ENCODE measurements at places on chromosomes 3 and 15.

DNA sequence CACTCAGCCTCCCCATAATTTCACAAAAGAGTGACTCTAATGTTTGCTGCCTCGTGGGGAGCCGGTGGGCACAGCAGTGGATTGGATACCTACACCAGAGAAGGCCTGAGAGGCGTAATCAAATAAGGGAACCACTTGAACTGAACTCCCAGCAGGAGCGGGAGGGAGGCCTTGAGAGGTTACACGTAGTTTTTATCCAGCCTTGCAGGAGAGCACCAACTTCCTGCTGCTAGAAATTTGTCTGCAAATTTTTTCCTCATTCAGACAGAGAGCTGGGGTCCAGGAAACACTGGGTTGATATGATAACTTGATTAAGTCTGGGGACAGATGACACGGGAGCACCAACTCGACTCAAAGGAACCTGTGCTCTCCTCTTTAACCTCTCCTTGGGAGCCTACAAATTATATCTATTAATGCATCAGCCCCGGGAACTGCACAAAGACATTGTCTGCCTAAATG is 69.8 kb downstream of the HES1 start:
- DNase-seq = peak; percentile 30

DNA sequence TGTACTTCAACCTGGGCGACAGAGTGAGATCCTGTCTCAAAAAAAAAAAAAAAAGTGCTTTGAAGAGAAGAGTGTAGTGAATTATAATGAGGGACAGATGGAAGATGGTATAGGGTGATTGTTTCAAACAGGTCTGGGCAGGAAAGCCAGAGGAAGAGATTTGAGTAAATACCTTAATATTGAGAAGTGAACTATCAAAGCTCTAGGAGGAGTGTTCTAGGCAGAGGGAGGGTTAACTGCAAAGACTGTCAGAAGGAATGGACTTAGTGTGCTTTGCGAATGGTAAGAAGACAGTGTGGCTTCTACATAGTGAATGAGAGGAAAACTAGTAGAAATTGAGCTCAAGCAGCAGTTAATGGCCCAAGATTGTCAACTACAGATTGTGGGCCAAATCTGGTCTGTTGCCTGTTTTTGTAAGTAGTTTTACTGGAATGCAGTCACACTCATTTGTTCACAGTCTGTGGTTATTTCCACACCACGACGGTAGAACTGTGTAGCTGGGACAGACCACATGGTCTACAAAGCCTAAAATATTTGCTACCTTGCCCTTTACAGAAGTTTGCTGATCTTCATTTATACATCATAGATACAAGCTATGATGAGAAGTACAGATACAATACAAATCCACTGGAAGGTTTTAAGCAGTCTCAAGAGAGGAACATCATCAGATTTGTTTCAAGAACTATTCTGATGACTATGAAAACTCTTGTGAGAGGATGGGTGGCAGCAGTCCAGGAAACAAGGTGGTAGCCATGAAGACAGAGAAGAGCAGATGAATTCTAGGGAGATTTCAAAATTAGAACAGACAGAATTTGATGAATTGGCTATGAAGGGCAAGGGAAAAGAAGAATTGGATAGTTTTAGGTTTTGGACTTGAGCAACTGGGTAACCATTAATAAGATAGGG is 16.5 kb upstream of the USP50 start:
- DNase-seq = no peak

DNA sequence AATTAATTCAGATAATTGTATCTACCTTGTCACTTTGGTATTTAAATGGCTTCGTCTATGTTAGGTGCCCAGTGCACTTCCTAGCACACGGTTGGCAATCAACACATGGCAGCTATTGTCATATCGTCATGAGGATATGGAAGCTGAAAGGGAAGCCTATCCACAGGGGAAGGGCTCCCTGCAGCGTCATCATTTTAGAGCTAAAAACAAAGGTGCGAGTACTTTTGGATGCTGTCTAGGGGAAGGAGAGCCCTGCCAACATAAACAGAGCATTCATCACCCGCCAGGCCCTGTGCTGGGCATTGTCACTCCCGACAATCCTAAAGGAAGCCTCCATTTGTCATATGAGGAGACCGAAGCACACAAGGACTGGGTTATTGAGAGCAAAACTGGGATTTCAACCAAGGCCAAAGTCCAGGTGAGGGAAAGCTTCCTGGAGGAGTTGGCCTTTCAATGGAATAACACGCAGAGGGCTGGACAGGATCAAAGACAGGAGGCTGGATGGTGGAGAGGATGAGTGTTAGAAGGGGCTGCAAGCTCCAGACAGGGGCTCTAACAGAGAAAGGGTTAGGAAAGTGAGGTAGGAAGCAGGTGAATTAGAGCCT is 8.0 kb upstream of the PARL start:
- DNase-seq = no peak

DNA sequence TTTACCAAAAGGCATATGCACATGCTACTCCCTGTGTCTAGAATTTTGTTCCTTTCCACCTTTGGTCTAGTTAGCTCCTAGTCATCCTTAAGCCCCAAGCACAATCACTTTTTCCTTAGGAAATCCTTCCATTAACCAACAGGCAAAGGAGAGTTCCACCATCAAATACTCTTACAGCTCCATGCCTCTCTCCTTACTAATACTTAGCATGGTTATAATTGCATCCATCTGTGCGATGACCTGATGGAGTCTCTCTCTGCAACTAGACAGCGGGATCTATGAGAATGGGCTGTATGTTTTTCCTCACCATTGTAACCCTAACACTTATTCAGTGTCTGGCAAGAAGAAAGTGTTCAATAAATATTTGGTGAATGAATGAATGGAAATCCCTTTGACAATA is 69.3 kb upstream of the SMAD3 start:
- no peak for DNase-seq

- no peak for DNase-seq
Measured at GRCh38 chr15:91624353-91624968, 229.0 kb upstream of the SLCO3A1 start.

- no peak for DNase-seq
Measured at GRCh38 chr15:47817969-47818548, 100.8 kb downstream of the SEMA6D start.

GRCh38 chr3:176206809-176207208 is 990.5 kb downstream of the TBL1XR1 start:
- DNase-seq = no peak

GRCh38 chr3:49349348-49350114 is 8.6 kb downstream of the GPX1 start:
- DNase-seq = no peak

GRCh38 chr3:53375019-53375418 is 27.7 kb upstream of the DCP1A start:
- DNase-seq = peak; percentile 53

- no peak for DNase-seq
Measured at GRCh38 chr3:127702151-127702578, 29.4 kb downstream of the ABTB1 start.

- DNase-seq = no peak
Measured at GRCh38 chr15:71472566-71472965, 337.8 kb upstream of the NR2E3 start.

- peak; percentile 23 for DNase-seq
Measured at GRCh38 chr15:67134067-67134838, 68.9 kb downstream of the SMAD3 start.

- no peak for DNase-seq
Measured at GRCh38 chr15:41844814-41845213, 6.2 kb downstream of the PLA2G4B start.

DNA sequence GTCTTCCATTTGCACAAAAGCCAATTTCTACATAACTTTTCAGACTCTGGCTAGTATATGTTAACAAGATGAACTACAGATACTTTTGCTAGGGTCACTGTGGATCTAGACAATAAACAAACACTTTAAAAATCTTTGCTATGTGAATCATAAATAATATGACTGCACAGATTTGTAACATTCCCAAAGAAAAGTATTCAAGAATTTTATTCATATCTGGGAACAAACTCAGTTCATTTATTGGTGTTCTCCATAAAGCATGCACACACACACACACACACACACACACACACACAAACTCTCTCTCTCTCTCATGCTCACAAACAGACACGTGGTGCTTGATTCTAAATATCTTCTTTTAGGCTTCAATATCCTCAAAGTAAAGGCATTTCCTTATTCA is 18.8 kb upstream of the THRB start:
- DNase-seq = no peak

- no peak for DNase-seq
Measured at GRCh38 chr3:98809557-98809956, 46.4 kb downstream of the ST3GAL6 start.

DNA sequence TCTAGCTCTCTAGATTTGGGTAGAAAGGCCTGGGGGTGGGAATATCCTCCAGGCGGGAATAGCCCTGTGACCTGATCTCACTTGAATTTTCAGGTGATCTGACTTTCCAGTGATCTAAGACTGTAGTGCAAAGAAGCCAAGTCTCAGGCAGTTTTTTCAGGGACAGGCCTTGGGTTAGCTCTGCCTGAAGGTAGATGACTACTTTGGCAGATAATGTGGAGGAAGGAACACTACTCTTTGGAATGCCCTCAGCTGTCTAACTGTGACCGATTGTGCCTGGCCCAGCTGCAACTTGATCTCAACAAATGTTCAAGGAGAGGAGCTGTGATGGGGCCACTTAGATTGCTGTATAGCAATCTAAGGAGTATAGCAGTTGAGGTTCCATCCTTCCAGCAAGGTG is 193.7 kb downstream of the TCF12 start:
- no peak for DNase-seq

DNA sequence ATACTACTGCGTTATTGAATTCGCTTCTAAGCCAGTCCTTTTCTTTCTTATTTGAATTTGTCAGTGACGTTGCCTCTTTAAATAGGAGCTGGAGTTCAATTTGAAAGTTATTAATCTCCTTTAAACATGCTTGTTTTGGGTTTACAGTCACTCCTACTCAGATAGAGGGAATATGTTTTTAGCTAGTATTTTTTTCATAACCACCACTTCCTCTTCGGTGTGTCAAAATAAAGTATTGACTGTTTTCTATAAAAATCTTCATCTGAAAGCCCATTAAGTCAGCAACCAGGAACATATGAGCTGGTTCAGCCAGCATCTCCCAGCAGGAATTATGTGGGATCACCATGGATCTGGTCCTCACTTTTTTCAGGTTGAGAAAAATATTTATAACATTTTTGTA is 772.9 kb downstream of the DIPK2A start:
- DNase-seq = no peak

GRCh38 chr3:188128905-188129304 is 25.1 kb upstream of the LPP start:
- DNase-seq = no peak

DNA sequence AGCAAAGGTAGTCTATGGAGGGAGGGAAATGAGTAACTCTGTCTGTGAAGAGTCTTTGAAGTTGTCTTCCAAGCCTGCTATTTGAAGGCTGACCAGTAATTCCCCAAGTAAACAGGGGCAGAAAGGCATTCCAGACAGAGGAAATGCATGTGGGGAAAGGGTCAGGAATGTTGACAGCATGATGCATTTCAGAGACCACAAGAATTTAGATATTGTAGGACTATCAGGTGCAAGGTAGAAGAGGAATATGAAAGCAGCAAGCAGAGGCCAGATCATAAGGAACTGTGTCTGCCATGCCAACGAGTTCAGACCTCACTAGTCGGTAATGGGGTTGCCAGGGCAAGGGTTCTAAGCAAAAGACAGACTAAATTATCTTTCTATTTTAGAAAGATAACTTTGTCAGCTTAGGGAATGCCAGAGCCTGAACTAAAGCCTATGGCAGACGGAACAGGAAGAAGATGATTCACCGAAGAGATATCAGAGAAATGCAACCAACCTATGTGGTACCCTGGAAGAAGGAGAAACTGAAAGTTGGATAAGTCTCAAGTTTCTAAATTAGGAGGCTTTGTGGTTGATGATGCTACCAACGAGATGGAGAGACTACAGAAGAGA is 327.0 kb upstream of the RORA start:
- no peak for DNase-seq

DNA sequence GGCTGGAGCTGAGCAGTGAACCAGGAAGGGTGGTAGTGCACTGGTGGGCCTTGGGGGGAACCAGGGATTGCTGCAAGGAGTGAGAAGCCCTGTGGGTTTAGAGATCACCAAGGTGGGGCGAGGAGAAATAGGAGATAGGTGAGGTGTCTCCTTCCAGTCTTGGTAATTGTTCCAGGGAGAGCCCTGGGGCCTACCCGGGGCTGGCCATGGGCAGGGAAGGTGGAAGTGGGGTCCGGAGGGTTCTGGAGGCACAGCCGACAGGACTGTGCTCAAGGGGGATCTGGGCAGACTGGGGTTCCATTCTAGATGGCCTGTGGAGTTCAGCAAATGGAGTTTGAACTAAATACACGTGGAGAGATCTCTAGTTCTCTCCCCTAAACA is 4.5 kb downstream of the CHST13 start:
- no peak for DNase-seq

DNA sequence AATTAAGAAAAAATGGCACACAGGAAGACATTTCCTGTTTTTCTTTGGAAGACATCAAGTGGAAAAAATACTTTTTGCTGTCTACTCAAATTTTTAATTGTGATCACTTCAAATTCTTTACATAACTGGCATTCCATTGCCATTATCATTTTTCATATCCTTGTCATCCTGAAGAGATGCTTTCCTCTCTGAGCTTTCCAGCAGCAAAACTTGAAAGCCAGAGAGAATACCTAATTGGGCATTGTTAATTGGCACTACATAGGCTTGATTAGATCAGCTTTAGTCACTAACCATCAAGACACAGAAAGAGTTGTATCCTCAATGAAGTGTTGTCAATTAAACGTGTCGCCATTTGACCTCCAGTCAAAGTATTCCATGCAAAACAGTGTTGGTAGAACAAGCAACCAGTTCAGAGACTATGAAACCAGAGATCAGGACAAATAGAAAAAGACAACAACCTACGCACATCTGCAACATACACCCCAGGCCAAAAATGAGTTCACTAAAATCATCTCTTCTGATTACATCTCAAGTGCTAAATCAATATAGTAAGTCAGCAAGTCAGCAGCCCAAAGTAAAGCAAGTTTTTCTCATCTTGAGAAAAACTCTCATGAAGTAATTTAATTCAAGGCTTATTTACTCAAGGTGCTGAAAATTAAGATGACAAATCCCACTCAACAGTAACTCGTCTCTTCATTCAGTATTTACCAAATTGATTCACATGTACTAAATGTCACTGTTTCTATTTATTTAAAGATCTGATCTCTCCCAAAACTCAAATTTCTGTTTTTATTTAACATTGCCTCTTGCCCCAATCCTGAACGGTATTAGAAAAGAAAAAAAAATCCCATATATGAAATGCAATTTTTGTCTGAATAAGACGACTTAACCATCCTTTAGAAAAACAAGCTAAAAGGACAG is 123.0 kb downstream of the SUCLG2 start:
- no peak for DNase-seq

GRCh38 chr3:480070-480469 is 283.5 kb downstream of the CHL1 start:
- DNase-seq = no peak

Data from CD14-positive monocyte (primary cell).